ENCODE measurements at places on chromosomes 16 and 17.

DNA sequence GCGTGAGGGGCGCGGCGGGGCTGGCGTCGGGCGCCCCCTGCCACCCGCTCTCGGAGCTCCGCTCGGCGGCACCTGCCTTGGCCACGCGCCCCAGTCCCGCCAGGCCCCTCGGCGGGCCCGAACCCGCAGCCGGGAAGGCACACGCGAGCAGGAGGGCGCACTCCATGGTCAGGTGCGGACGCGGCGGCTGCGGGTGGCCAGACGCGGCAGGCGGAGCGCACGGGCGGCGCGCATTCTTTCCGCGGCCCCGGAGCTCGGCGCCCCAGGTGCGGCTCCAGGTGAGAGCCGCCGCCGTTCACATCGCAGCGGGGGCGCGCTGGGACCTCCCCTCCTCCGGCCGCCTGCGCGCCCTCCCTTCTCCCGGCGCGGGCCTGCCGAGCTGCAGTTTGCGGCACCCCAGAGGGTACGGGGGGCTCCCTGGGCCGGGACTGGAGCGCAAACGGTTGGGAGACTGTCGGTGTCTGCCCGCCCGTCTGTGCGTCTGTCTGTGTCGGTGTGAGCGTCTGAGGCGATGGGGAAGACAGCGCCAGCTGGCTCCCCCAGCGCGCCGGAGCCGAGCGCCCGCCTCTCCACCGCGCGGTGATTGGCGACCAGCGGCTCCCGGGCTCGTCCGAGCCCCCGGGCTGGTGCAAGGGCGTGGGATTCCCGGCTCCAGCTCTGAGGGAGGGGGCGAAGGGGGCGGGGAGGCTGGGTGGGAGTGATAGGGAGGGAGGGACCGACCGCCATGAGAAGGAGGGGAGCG lies at the start of gene ADAMTS18:
TSS of gene ADAMTS18 (minus strand) at position 505 of the 742 bp plus-strand sequence. CDS start at position 166, 339 bp downstream.
- DNase-seq, result no peak

DNA sequence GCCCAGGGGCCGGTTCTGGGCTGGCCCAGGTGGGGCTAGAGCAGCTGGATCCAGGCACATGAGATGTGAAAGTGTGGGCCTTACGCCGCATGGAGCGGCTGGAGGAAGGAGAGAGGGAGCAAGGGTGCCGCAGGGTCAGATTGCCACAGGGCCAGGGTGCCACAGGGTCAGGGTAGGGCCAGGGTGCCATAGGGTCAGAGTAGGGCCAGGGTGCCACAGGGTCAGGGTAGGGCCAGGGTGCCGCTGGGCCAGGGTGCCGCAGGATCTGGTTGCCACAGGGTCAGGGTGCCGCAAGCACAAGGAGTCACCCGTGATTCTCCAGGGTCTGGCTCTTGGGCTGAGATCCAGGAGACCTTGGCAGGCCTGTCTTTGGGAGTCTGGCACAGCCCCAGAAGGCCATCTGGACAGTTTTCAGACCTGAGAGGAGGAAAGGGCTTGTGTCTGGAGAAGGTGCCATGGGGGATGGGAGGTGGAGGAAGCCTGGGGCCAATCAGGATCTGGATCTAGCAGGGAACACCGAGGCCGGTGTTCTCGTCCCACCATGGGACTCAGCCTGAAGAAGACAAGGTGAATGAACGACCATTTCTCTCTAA lies 13.1 kb upstream of the LASP1NB start:
- no peak for DNase-seq

GRCh38 chr17:67258821-67259468 lies 13.9 kb upstream of the HELZ start:
- DNase-seq, result no peak

GRCh38 chr16:749010-749409 lies 8.2 kb upstream of the CIAO3 start:
- DNase-seq, result no peak

DNA sequence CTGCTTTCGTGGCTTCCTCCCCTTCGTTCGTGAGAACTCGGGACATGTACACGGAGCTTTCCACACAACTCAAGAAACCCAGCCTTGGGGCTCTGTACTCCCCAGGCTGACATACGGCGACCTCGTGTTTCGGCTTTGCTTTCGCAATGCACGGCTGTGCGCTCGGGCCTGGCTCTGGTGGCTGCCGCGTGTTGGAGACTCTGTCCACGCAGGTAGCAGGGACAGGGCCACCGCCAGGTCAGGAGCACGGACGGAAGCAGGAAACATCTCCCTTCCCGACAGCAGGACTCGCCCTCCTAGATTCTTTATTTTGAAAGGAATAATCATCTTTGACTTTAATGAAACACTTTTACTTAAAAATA lies 17.3 kb downstream of the UTS2R start:
- no peak for DNase-seq

GRCh38 chr16:27317738-27318391 lies 4.1 kb downstream of the IL4R start:
- DNase-seq, result no peak

Measured in GM13977 (cell line).